ENCODE measurements at places on chromosomes 6 and 20.

DNA sequence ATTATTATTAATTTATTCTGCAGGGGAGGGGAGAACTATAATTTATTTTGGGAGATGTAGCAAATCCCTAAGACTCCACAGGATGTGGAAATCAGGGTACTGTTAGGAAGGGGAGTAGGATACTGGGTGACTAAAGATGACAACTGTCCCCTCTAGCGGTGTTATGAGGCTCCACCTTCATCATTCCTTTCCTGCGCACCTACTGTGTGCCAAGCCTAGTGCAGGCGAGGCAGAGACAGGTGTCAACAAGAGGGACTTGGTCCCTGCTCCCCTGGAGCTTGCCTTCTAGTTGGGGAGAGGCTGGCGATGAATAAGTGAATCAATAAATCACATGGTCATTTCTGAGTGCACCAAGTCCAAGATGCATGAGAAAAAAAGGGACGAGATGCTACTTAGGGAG is 65.5 kb downstream of the STK35 start:
- DNase-seq: no peak

DNA sequence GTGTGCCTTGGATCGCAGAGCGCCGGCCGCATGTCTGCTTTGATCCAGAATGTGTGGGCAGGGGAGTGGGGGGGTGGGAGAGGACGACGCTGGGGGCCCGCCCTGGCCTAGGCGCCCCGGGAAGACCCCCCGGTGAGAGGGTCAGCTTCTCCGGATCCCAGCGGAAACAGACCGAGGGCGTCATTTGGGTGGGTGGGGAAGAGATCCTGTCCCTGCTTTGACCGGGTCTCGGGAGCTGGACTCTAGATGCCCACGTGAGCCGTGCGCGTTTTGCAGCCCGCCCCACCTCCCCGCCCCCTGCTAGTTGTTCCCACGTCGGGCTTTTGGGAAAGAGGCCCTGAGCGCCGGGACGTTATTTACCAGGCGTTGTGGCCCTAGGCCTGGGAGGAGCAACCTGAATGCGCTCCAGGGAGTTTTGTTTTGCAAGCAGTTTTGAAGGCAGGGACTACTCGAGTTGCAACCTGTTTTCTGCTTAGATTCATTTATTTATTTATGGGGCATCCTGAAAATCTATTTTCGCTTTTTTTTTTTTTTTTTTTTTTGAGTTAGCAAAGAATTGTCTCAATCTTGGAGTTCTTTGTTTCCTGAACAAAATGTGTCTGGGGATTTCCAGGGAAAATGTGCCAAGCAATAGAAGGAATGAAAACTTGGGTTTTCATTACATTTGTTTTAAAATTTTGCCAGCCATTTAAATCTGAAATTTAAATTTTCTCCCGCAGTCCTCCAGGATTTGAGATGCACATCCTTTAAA is 1.6 kb downstream of the DSP start:
- peak; percentile 73 for DNase-seq

DNA sequence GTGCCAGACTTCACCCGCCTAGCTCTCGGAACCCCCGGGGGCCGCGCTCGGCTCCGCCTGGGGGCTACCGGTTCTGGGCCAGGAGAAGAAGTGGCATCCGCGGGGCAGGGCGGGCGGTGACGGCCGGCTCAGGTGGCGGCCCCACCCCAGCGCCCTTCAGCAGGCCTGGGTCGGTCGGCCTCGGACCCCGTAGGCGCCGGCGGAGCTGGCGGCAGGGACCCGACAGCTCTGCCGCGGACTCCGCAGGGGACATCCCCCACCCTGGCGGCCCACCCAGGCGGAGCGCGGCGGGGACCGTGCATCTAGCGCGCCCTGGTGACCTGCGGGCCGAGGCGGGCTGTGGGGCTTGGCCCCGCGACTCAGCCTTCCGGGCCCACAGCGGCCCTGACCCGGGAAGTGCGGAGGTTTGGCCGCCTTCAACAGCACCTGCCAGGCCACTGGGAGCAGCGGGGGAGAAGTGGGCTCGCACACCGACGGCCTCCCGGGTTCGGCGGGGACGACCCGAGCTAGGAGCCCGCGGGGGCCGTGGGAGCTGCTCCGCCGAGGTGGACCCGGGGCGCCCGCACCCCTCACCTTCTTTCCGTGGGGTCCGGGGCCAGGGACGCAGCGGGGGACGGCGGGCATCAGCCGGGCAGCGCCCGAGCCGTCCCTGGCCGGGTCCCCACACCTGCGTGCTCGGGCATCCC is 87.1 kb downstream of the TMEM242 start:
- DNase-seq: peak; percentile 42

GRCh38 chr20:1122388-1123315 is 4.2 kb downstream of the PSMF1 start:
- DNase-seq: no peak

GRCh38 chr6:40705354-40705753 is 118.2 kb upstream of the LRFN2 start:
- DNase-seq: no peak

DNA sequence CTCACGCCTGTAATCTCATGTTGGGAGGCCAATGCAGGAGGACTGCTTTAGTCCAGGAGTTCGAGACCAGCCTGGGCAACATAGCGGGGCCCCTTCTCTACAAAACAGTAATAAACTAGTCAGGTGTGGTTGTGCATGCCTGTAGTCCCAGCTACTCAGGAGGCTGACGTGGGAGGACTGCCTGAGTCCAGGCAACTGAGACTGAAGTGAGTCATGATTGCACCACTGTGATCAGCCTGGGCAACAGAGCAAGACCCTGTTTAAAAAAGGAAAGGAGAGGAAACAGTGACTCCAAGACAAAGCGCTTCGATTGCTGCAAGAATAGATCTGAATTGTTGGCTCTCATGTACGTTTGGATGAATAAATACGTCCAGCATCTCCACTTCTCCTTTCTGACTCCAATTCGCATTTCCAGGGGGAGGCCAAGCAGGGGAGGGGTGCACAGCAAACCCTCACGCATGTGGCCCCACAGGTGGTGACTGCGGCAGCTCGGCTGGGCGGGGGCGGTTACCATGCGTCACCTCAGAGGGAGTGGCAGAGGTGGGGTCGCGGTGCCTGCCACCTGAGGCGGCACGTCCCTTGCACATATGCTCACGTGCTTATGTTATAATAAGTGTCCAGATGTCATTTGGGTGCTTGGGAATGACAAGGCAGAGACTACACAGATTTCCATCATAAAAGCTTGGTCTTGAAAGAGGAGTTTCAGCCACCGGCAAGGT is 95.1 kb upstream of the MPC1 start:
- no peak for DNase-seq

Data from HuH-7.5 (cell line).